Foreskin melanocyte (primary cell): ENCODE measurements at places on chromosomes 16 and 17.

- DNase-seq: no peak
These were observed at the start of gene KREMEN2 for GRCh38 chr16:2963723-2964474. TSS of gene KREMEN2 (plus strand) at chr16:2964275. CDS start at chr16:2964521, 246 bp downstream.

DNA sequence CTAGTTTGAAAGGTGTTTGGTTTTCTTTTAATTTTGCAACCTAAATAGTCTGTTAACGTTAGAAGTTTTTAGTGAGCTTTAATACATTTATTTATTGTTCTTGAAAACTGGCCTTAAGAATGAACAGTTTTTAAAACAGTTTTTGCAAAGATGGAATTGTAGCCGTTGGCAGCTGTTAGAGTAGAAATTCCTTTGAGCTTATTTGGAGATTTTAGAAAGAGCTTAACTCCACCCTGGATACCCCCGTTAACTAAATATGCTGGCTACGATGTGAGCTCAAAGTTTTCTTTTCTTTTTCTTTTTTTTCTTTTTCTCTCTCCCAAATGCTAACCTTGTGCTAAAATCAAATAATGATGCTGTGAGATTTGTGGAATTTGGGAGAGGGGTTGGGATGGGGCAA, 75.2 kb downstream of the COX10 start:
- no peak for DNase-seq

DNA sequence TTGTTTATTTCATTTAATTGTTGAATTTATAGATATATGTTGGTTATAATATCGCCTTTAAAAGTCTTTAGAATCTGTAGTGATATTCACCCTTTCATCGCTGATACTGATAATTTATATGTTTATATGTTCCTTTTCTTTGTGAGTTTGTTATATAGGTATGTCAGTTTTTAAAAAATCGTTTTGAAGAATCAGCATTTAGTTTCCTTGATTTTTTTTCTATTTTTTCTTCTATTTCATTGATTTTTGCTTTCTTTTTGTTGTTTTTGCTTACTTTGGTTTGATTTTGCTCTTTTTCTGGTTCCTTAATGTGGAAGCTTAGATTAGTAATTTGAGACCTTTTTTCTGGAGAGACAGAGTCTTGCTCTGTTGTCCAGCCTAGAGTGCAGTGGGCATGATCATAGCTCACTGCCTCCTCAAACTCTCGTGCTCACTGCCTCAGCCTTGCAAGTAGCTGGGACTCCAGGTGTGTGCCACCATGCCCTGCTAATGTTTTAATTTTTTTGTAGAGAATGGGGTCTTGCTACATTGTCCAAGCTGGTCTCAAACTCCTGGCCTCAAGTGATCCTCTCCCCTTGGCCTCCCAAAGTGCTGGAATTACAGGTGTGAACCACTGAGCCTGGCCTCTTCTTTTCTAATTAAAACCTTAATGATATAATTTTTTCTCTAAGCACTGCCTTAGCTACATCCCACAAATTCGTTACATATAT, 7.5 kb downstream of the IST1 start:
- no peak for DNase-seq

GRCh38 chr16:11314309-11314894, 30.9 kb upstream of the RMI2 start:
- no peak for DNase-seq

- DNase-seq: no peak
These were observed 21.4 kb downstream of the BAIAP2 start for GRCh38 chr17:81056312-81056711.

DNA sequence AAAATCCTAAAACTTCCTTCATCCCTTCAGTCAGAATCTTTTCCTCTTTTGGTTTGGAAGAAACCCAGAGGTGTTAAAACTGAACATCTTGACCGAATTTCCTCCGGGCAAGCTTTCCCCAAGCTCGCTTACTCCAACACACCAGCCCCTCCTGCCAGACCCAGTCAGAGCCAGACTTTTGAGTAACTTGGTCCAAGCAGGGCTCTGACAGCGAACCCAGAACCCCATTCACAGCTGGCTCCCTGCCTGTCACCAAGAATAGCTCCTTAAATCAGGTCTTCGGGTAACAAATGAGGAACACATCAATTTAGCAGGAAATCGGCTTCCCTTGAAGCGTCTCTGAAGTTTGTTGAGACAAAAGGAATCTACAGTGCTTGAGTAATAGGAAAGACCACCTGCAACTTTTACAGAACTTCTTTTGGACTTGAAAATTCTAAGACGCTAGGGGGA, 27.3 kb downstream of the GAS7 start:
- DNase-seq: no peak

GRCh38 chr17:17151962-17152361, 54.2 kb downstream of the PLD6 start:
- DNase-seq: peak; percentile 71

- DNase-seq: no peak
These were observed 70.2 kb downstream of the HIC1 start for GRCh38 chr17:2125013-2125535.

- no peak for DNase-seq
These were observed 15.8 kb upstream of the ITGAM start for GRCh38 chr16:31243734-31244670.

- DNase-seq: no peak
These were observed 22.6 kb upstream of the JPH3 start for GRCh38 chr16:87579691-87580090.

- peak; percentile 38 for DNase-seq
These were observed 29.9 kb downstream of the PEMT start for GRCh38 chr17:17561408-17562145.

GRCh38 chr16:75320435-75320834, 69.0 kb upstream of the BCAR1 start:
- peak; percentile 42 for DNase-seq

DNA sequence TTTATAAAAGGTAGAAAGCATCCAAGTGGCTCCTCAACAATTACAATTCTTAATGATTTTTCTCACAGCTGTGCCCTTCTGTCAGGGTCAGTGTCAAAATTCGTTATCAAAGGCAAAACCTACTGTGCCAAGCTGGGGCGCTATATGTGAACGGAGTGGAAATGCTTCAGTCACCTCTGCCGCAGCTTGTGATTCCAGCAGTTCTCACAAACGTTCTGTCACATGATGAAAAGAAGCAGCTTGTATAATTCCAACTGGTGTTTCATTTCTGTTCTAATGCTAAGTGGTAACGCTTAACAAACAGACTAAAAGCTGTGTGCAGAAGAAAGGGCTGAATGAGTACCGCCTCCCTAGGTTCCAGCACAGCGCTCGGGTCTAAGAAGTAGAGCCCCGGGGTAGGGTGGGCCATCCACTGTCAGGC, 14.2 kb downstream of the PLD6 start:
- peak; percentile 47 for DNase-seq
